Bladder microvascular endothelial cell (primary cell): ENCODE measurements at places on chromosomes 13 and 19. TPM values are rescaled to one million over a fixed set of nuclear protein-coding genes. Genes with fewer than 3 reads are reported as not detected.

The UBA52 gene
- total RNA-seq, result 765 and 812 TPM in 2 replicates

The CRLF1 gene
- total RNA-seq, result under 0.01 and 0.31 TPM in 2 replicates

The ZNF17 gene
- total RNA-seq, result 6.3 and 13.4 TPM in 2 replicates

The FCHO1 gene
- total RNA-seq, result 0.31 and 1.1 TPM in 2 replicates

The IQCN gene
- 0.16 and 0.31 TPM in 2 replicates for total RNA-seq

The WTIP gene
- total RNA-seq, result 24.1 and 65.6 TPM in 2 replicates

The NCR1 gene
- not detected in 2 replicates for total RNA-seq

The MEIS3 gene
- total RNA-seq, result 0.13 and 0.65 TPM in 2 replicates

The ABHD13 gene
- 4.0 and 6.7 TPM in 2 replicates for total RNA-seq

The PRR19 gene
- 0.32 and 0.38 TPM in 2 replicates for total RNA-seq

The KLK8 gene
- total RNA-seq, result under 0.01 TPM in 1 of 2 replicates, not detected in the other

The HIPK4 gene
- total RNA-seq, result 0.06 TPM in 1 of 2 replicates, not detected in the other

The POU4F1 gene
- under 0.01 and 0.06 TPM in 2 replicates for total RNA-seq

The GJB6 gene
- total RNA-seq, result not detected in 2 replicates
